ENCODE measurements at places on chromosomes 7 and 10.

- no peak for DNase-seq
These were observed 194.1 kb downstream of the EMX2 start for GRCh38 chr10:117736655-117737054.

DNA sequence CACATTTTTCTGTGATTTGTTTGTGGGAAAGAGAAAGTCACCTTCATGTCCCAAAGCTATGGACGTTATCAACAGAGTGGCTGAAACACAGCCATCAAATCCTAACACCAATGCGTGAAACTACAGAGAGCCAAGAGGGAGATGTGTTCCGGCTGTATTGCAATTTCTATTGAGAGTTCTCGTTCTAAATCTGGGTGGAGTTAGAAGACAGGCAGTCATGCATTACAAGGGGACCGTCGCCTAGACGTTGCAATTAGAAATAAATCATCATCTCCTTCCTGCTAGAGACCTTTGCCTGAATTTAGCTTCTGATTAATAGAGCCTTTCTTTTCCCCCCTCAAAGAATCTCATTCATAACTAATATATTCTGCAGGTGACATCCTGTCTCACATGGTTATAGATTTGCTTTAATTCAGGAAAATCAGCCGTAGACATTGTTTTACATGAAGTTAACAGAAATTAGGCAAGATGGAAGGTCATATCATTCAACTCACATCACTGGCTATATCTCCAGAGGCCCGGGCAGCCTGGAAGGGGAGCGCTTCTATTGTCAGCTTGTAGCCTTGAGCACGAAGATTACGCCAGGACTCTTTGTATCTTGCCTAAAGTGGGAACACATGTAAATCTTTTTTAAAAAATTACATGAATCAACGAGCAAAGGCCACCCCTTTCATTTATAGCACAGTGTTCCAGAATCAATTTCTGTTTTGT, 52.6 kb downstream of the HABP2 start:
- no peak for DNase-seq

GRCh38 chr7:77702968-77703472, 6.8 kb downstream of the RSBN1L start:
- no peak for DNase-seq

DNA sequence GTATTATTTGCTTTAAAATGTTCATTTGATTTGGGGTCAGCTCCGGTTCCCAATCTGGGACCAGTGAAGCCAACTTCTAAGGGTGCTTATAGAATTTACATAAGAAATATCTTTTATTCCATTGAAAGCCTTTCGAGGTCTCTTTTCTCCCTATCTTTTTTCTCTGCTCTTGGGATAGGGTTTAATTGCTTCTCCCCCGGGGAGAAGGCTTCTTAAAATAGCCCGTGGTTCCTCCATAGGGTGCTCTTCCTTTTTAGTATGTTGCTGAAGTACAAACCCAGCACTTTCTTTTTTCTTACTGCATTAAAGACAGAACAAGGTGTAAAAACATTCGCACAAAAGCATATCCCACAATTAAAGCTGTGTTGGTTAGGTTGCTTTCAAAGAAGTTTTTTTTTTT, 107.5 kb downstream of the POU6F2 start:
- DNase-seq, result no peak

GRCh38 chr10:30770816-30771215, 141.3 kb upstream of the LYZL2 start:
- no peak for DNase-seq

DNA sequence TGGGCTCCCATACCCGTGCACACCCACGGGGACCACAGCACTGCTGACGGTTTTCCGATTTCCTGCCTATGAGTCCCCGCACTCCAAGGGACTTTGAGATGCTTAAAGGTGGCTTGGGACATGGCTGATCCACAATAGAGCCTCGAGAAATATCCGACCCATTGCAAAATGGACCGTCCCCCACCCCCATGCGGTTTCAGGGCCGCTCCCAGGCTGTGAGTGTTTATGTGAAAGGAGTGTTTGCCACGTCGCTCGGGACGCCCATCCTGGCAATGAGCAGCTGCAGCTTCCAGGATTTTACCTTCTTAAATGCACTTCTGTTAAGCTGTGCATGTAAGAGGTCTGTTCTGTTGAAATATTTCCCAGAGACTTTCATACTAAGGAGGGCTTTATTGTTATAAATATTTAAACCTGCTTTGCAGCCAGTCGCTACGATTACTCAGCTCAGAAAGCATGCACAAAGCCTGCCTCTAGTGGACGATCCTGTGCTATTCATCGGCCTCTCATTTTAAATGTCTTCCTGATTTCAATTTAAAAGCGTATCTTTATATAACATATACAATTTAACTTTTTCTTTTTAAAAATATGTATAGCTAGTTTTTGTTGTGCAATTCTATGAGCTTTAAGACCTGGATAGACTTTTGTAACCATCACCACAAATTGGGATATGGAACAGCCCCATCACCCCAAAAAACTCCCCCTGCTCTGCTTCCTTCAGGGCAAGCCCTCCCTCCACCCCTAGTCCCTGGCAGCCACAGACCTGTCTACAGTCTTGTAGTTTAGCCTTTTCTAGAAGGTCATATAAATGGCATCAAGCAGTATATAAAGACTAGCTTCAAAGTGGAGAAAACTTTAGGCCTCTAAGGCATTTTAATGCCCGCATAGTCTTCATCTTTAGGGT, 418.3 kb downstream of the PAXIP1 start:
- DNase-seq, result no peak
